ENCODE measurements at places on chromosomes 16 and 17.
A peak's percentile ranks its signal among the peaks of the same experiment; 100 is the strongest.

GRCh38 chr16:88784074-88784855 is 755 bp downstream of the PIEZO1 start:
- DNase-seq, result no peak

DNA sequence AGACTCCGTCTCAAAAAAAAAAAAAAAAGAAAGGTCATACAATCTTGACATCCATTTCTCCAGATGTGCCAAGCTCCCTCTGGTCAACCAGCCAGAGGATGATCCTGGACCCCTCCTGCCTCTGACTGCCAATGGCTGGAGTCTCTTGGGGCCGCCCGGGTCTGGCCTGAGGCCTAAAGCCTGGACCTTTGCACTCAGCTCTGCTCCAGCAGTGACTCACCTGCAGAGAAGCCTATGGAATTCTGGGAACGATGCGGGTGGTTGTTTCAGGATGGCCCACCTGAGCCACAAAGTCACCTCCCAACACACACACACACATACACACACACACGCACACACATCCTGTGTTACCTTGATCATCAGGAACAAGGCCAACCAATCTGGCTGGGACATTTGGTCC is 64.0 kb upstream of the DNAH17 start:
- no peak for DNase-seq

- no peak for DNase-seq
Measured at GRCh38 chr17:49631496-49631895, 46.4 kb downstream of the SPOP start.

GRCh38 chr17:9902120-9902519 is 3.0 kb downstream of the RCVRN start:
- no peak for DNase-seq

DNA sequence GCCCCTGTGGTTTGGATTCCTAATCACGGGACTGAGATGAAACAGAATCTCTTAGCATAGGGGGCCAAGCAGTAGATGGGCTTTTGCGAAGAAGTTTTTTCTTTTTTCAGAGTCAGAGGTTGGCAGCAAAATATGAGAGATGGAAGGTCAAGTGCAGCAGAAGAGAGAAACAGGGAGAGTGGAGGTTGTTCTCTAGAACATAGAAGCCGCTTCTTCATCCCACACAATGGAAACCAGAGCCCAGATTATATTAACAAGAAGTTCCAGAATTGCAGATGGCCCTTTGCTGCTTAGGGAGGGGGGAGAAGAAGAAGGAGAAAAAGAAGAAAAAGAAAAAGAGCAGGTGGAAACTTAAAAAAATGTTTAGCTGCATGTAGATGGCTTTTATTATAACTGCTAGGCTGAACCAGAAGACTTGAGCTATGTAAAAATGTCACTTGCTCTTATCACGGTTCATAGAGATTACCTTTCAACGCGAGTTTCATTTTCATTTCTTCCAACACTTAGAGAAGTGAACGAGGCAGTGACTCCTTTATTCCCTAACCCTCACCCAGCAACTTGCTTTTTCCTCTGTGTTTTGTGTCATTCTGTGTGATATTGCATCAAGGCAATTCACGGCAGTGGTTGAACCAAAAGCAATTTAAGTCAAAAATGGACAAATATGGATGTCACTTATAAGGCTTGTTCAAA is 737.5 kb downstream of the WWOX start:
- DNase-seq, result no peak

DNA sequence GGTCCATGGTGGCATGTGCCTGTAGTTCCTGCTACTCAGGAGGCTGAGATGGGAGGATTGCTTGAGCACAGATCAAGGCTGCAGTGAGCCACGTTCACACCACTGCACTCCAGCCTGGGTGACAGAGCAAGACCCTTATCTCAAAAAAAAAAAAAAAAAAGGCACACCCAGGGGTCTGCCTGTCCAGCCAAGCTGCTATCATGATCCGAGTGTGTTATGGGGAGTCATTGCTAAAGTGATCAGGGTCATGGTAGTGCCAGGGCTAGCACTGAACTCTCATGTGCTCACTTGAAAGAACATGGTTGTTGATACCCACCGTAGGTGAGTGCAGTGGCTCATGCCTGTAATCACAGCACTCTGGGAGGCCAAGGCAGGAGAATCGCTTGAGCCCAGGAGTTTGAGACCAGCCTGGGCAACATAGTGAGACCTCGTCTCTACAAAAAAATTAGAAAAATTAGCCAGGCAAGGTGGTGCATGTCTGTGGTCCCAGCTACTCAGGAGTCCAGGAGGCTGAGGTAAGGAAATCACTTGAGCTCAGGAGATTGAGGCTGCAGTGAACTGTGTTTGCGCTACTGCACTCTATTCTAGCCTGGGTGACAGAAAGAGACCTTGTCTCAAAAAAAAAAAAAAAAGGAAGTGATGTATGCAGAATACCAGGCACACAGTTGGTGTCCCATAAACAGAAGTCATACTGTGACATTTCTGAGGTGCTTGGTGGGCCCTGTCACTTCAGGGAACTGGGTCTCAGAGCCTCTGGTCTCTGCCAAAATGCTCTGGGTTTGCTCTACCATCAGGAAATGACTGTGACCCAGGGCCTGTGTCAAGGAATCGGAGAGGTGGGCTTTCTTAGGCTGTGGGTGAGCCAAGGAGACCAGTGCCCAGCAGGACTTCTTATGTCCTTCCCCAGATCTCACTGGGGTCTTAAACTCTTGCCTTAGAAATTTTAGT is 2.2 kb downstream of the PRM1 start:
- DNase-seq, result no peak

DNA sequence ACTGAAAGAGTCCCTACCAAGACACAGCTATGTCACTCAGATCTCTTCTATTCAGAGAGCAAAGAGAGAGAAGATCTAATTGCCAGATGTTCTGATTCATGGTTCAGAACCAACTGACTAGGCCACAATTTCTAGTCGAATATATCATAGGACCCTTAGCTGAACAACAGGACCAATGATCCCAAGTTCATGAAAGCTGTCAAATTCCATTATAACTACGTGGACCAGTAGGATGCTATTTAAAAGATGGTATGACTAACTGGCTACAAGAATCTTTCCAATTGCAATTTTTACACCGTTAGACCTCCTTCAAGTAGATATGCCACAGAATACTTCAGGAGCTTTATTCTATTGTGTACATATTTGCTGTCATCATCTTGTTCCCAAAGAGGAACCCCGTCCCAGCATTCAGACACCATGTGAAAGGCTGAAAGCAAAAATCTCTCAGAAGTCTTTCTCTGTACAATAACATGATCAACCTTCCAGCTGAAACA is 26.0 kb downstream of the DCUN1D3 start:
- no peak for DNase-seq

DNA sequence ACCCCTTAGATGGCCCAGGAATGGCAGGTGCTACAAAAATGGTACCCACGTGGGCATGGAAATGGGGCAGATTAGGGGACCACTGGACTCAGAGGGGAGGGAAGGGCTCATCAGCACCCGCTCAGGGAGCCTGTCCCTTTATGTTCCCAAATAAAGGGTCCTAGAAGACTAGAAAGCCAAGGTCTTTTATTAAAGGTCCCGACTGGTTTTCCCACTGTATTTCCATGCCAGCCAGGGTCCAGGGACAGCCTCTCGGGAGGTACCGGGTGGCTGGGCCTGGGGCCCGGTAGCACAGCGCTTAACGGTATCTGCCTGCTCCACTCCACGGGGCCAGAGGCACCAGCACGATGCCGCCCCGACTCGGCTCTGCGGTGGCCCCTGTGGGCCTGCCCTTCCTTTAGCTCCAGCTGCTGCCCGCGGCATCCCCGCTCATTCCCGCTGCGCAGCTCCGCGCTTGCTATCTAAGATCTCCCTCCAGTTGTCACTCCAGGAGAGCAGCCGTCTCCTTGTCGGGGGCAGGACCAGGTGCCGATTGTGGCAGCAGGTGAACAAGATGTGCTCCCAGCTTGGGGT is 1.4 kb downstream of the NT5C start:
- no peak for DNase-seq

DNA sequence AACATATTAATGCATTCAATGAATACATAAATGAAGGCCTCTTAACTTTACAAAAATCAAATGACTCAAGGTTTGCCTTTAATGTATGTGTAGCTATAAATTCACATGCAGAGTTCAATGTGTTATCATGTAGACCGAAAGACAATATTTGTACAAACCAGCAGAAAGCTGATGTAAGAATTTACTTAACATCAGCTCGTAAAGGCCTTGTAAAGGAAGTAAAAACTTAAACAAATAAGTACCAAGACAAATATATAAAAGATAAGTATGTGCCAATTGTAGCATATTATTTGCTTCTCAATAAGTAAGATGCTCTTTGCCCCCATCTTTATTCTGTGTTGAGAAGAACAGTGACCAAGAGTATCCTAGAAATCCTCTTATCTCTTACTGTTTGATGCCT is 105.7 kb downstream of the SYCE1L start:
- no peak for DNase-seq

DNA sequence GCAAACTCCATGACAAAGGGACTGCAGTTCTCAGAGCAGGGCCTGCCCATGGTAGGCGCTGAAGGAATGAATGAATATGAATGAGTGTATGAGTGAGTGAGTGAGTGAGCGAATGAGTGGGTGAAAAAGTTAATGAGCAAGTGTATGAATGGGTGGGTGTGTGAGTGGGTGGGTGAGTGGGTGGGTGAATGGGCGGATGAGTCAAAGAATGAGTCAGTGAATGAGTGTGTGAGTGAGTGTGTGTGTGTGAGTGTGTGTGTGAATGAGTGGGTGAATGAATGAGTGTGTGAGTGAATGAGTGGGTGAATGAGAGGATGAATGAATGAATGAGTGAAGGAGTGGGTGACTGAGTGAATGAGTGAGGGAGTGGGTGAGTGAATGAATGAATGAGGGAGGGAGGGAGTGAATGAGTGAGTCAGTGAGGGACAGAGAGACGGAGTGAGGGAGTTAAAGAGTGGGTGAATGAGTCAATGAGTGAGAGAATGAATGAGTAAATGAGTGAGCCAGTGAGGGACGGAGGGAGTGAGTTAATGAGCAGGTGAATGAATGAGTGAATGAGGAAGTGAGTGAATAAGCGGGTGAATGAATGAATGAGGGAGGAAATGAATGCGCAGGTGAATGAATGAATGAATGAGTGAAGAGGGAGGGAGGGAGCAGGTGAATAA is 11.1 kb upstream of the CHMP6 start:
- peak; percentile 39 for DNase-seq

GRCh38 chr17:55394357-55395021 is 27.1 kb downstream of the MMD start:
- DNase-seq, result no peak

DNA sequence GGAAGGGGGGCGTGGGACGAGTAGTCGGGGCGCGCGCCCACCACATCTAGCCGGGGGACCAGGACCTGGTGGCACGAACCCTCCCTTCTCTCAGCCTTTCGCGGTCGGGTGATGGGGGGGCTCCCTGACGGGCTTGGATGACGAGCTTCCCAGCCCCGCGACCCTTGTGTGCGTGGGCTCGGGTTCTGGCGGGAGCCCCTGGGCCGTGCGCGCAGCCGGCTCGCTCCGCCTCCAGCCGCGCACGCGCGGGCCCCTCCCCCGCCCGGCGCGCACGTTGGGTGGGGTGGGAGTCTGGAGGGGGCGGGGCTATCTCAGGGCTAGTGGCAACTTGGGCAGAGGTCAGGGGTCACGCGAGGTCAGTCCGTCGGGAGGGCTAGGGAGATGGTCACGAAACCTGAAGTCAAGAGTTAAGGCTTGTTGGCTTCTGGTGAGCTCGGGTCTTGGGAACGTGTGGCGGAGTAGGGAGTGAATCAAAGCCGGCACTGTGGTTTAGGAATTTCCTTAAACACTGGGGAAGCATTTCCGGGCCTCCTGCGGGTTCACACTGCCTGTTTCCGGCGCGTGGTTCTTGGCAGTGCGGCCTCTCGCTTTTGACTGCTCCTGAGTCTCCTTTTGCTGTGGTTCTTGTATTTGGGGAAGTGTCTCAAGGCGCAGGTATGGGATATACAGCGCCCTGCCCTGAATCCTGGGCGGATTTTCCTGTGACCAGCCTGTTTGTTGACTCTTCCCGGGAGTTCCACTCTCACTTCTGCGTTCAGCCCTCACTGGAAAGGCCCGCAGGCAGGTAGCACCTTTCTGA is at the start of gene SRCAP:
SRCAP (plus strand) TSS at position 356 of the 799 bp plus-strand sequence. CDS start 1,654 bp downstream, outside the sequence.
- peak; percentile 33 for DNase-seq

- DNase-seq, result peak; percentile 14
Measured at GRCh38 chr16:27235055-27235937, 32.0 kb downstream of the KDM8 start.

GRCh38 chr17:82884970-82885353 is 45.1 kb upstream of the ZNF750 start:
- DNase-seq, result no peak

DNA sequence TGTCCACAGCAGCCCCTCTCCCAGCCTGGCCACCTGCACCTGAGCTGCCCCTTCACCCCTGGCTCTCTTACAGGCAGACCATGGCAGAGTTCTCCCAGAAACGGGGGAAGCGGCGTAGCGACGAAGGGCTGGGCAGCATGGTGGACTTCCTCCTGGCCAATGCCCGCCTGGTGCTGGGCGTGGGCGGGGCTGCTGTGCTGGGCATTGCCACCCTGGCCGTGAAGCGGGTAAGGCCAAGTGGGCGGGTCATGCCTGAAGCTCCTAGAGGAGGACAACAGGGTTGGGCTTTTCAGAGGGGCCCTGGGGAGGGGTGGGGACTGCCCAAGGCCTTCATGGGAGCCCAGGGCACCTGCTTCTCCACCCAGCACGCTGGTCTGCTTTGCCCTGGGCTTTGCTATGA is 2.2 kb downstream of the MIEF2 start:
- DNase-seq, result no peak

GRCh38 chr17:20189302-20189701 is 180.1 kb downstream of the SPECC1 start:
- no peak for DNase-seq

GRCh38 chr16:84795329-84796053 is 24.3 kb upstream of the CRISPLD2 start:
- no peak for DNase-seq
